Psoas muscle (tissue), 8 donors: ENCODE measurements at places on chromosomes 13 and 19. TPM values are rescaled to one million over a fixed set of nuclear protein-coding genes. Genes with fewer than 3 reads are reported as not detected.

The CKM gene
- 10,194 TPM for total RNA-seq

The GARIN5A gene
- total RNA-seq, result 5.3 TPM

The ERFL gene
- total RNA-seq, result not detected

The CRYL1 gene
- total RNA-seq, result 12.9 TPM

The CEACAM1 gene
- 4.8 TPM for total RNA-seq

The ZMYM2 gene
- total RNA-seq, result 30.0 TPM

GRCh38 chr13:84207509-84207908, 325.2 kb upstream of the SLITRK1 start:
- no peak for DNase-seq
- no peaks in the 10 kb centered on the region for H3K36me3 ChIP-seq
- H3K27ac ChIP-seq, result no peak overlapping the region
- H3K27me3 ChIP-seq, result no peaks in the 10 kb centered on the region
- no peak overlapping the region for H3K4me3 ChIP-seq

DNA sequence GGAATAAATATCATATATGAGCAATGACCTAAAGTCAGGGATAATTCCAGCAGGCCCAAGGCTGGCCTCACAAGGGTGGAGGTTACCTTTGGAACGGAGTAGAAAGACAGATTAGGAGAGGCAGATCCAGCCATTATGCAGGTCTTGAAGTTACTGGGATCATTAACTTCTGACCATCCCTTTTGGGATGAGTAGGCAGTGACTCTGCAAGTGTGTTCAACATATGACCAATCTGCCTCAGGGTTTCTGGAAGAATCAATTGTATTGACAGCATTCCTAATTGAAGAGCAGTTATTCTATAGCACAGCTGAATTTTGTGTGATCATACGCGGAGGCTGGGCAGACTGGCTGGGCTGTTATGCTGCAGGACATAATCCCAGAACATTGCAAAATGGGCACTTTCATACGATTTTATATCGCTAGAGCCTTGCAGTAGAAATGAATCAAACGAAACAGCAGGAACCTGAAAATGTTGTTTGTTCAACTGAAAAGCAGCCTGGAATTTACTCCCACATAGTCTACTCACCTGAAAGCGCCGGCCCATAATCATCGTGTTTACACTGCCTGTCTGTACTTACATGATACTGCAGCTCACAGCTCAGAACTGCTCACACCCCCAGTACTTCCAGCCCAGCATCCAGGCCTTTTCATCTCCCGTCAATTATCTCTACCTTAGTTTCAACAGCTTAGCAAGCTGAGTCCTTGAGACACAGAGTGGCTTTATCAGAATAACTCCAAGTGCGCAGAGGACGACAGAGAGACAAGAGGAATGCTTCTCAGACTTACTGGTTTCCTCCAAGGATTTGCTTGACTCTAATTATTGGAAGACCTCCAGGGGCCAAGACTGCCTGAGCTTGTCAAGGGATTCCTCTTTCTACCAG, 556.1 kb downstream of the EFNB2 start:
- no peaks in the 10 kb centered on the region for H3K36me3 ChIP-seq
- no peaks in the 10 kb centered on the region for H3K27me3 ChIP-seq
- H3K4me1 ChIP-seq, result no peaks in the 10 kb centered on the region
- H3K4me3 ChIP-seq, result no peak overlapping the region
- H3K27ac ChIP-seq, result no peak overlapping the region
- DNase-seq, result no peak

DNA sequence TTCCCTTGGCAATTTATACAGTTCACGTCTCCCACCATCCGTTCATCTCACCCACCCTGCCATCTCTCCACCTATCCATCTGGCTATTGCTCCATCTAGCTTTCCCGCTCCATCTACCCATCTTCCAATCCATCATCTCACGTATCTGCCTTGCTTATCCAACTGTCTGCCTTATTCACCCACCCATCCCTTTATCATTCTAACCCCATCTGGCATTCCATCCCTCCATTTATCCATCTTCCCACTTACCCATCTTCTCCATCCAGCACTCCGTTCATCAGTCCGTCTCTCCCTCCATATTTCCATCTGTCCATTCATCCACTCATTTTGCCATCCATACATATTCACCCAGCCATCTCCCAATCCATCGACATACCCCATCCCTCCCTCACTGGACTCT, 10.0 kb downstream of the RPS16 start:
- no peak overlapping the region for H3K4me3 ChIP-seq
- H3K27ac ChIP-seq, result no peak overlapping the region
- H3K4me1 ChIP-seq, result no peaks in the 10 kb centered on the region
- H3K36me3 ChIP-seq, result no peaks in the 10 kb centered on the region

DNA sequence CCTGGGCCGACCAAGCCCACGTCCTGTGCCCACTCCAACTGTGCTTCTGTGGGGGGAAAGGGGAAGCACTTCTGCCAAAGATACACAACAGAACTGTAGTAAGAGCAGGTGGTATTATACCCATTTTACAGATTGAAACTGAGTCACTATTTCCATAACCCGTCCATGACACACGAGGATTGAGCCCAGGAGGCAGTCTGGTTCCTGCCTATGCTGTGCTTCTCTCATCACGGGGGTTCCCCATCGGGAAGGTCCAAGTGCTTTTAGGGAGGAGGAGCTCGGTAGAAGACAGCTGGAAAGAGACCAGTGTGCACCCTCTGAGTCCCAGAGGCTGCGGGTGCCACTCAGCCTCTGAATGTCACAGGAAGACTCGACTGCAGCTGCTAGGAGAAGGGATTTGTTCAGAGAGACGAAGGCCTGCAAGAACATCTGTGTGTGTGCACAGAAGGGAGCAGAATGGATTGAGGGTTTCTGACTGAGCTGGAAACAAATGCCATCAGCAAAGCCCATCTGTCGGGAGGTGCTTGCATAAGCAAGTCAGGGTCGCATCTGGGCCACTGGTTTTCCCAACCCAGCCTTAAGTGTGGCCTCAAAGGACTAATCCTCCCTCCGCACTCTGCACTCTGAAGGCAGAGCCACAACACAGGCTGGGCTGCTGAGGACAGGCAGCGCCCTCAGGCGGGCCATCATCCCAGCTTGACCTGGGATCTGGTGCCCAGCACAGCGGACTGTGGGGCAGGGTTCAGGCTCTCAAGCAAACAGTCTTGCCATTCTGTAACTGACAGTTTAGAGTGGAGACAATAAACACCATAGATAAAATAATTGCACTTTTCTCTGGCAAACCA, 150.0 kb downstream of the DPF1 start:
- DNase-seq, result no peak
- no peaks in the 10 kb centered on the region for H3K36me3 ChIP-seq
- no peaks in the 10 kb centered on the region for H3K4me1 ChIP-seq
- H3K27ac ChIP-seq, result no peak overlapping the region
- no peaks in the 10 kb centered on the region for H3K27me3 ChIP-seq
- H3K4me3 ChIP-seq, result no peak overlapping the region

GRCh38 chr19:7303470-7303869, 9.3 kb upstream of the INSR start:
- DNase-seq, result no peak
- no peak overlapping the region for H3K27ac ChIP-seq
- H3K4me1 ChIP-seq, result no peaks in the 10 kb centered on the region
- no peaks in the 10 kb centered on the region for H3K36me3 ChIP-seq
- H3K27me3 ChIP-seq, result no peaks in the 10 kb centered on the region

- H3K4me3 ChIP-seq, result peak overlapping the region; percentile 48
- no peak for DNase-seq
- H3K27me3 ChIP-seq, result no peaks in the 10 kb centered on the region
- H3K27ac ChIP-seq, result no peak overlapping the region
- no peaks in the 10 kb centered on the region for H3K36me3 ChIP-seq
Measured at GRCh38 chr19:3137119-3137518, 1.3 kb downstream of the GNA15 start.

GRCh38 chr13:75372517-75372916, 109.5 kb downstream of the TBC1D4 start:
- H3K27me3 ChIP-seq, result no peaks in the 10 kb centered on the region
- no peak for DNase-seq
- H3K27ac ChIP-seq, result peak overlapping the region; percentile 93
- no peaks in the 10 kb centered on the region for H3K36me3 ChIP-seq

- H3K36me3 ChIP-seq, result no peaks in the 10 kb centered on the region
- DNase-seq, result no peak
- no peak overlapping the region for H3K4me3 ChIP-seq
- peaks cover 18% of the 10 kb centered on the region for H3K27me3 ChIP-seq
- no peak overlapping the region for H3K27ac ChIP-seq
- H3K4me1 ChIP-seq, result no peaks in the 10 kb centered on the region
Measured at GRCh38 chr19:44908836-44909261, 3.3 kb downstream of the APOE start.

GRCh38 chr13:46871557-46871956, 25.3 kb downstream of the HTR2A start:
- no peak overlapping the region for H3K4me3 ChIP-seq
- DNase-seq, result no peak
- no peaks in the 10 kb centered on the region for H3K27me3 ChIP-seq
- H3K36me3 ChIP-seq, result no peaks in the 10 kb centered on the region

- H3K27me3 ChIP-seq, result no peaks in the 10 kb centered on the region
- no peaks in the 10 kb centered on the region for H3K36me3 ChIP-seq
- no peaks in the 10 kb centered on the region for H3K4me1 ChIP-seq
- no peak overlapping the region for H3K4me3 ChIP-seq
Measured at GRCh38 chr13:26435171-26435570, 122.3 kb upstream of the WASF3 start.

DNA sequence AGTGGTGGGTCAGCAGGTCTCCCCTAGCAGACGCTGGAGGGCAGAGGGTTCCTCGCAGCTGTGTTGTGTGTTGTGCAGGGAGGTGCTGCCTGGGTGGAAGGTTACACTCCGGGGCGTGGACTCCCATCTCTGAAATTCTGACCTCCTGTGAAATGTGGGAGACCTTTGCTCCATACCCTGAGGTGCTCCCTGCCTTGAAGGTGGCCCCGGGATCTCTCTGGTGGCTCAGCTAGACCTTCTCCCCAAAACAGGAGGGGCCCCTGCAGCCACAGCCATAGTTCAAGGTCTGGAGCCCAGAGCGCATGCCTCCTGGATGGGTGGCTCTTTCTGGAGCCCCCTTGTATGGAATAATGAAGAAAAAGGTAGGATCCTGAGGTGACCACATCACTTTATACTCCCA, 70.2 kb downstream of the SOX1 start:
- H3K4me1 ChIP-seq, result no peaks in the 10 kb centered on the region
- no peaks in the 10 kb centered on the region for H3K36me3 ChIP-seq
- peaks cover 3% of the 10 kb centered on the region for H3K27me3 ChIP-seq
- no peak for DNase-seq

DNA sequence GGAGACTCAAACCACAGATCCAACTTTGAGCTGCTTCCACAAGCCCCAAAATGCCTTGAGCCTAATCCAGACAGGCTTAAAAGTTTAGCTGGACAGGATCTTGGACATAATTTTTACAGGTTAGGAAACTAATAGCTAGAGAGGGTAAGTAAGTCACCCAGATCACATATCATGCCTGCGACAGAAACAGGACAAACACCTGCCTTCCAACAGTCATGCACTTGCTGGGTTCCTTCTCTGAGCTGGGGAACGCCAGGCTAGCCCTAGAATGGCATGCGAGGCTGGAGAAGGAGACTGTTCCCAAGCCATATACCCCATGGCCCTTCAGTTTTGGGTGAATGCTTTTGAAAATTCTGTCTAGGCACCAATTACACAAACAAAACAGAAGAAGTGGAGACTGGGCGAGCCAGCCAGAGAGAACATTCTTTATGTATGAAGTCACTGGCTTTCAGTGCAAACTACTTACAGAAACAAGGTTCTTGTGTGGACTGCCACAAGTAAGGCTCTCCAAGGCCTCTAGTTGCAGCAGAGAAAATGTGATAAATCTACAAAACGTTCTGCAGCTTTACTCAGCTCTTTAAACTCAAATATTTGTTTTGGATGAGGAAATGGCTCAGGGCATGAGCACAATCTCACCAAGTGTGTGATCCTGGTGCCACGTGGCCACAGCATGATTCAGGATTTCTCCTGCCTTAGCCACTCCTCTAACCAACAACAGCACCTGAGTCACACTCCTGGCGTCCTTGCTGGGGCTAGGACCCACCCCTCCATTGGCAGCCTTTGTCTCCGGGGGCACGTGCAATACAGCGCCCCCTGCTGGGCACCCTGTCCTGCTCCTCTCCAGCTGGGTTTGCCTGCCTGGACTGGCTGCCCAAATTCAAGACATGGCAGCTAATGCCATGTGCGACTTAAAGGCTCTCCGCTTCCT, 73.4 kb upstream of the UBL3 start:
- H3K4me3 ChIP-seq, result no peak overlapping the region
- H3K4me1 ChIP-seq, result peaks cover 18% of the 10 kb centered on the region
- H3K36me3 ChIP-seq, result no peaks in the 10 kb centered on the region
- peak overlapping the region; percentile 77 for H3K27ac ChIP-seq

DNA sequence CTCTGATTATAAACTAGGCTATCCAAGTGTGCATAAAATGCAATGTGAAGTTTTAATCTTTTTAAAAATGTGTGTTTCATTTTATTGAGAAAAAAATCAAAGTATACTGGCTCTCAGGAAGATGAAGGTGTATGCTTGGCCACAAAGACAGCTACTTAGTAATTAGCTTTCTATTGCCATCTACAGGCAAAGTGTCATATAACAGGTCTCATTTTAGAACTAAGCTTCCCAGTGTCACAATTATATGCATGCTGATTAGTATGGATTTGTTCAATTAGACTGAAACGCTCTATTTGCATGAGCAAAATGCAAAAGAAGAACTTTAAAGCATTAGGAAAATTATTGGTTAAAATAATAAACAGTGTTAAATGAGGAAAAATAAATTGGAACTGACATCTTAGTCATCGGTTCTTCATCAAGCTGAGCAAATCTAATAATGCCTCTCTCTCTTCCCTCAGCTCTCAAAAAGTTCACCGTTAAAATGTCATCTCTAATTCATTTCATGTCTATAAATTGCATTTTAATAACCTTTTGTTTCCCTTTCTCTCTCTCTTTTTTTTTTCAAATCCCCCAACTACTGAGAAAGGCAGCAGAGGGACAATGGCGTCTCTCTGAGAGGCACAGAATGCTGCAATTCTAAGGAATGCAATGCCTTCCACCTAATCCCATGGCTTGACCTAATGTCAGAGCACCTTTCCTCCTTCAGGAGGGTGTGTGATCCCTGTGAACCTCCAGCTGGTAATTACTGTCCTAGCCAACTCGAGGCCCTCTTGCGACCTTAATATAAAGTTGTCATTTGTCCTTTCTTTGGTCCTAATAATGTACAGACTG, 313.1 kb upstream of the MAB21L1 start:
- H3K4me1 ChIP-seq, result no peaks in the 10 kb centered on the region
- H3K4me3 ChIP-seq, result no peak overlapping the region
- no peak for DNase-seq
- H3K27me3 ChIP-seq, result no peaks in the 10 kb centered on the region
- H3K27ac ChIP-seq, result no peak overlapping the region
